ENCODE measurements at places on chromosomes 3 and 15. TPM values are rescaled to one million over a fixed set of nuclear protein-coding genes. Genes with fewer than 3 reads are reported as not detected.

- no peak for DNase-seq
These were observed 106.8 kb downstream of the GABRG3 start for GRCh38 chr15:27077790-27078189.

GOLGA8G gene
- total RNA-seq: not detected

- DNase-seq: no peak
These were observed 213.0 kb upstream of the BHLHE40 start for GRCh38 chr3:4766263-4766662.

DNA sequence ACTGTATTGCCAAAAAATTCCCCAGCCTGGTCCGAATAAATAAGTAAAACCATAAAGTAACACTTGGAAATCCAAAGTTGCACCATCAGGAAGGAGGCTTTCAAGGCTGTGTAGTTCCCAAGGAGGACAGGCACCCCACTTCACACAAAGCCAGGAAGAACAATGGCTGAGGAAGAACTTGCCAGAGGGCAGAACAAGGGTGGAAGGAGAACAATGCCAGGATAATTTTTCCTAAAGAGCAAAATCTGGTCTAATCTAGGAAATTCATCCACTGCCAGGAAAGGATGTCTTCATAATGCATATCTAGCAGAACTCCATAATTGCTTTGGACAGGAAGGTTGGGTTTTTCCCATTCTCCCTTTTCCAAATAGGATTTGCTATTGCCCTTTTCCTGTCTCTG, 15.7 kb upstream of the ARID3B start:
- no peak for DNase-seq

DNA sequence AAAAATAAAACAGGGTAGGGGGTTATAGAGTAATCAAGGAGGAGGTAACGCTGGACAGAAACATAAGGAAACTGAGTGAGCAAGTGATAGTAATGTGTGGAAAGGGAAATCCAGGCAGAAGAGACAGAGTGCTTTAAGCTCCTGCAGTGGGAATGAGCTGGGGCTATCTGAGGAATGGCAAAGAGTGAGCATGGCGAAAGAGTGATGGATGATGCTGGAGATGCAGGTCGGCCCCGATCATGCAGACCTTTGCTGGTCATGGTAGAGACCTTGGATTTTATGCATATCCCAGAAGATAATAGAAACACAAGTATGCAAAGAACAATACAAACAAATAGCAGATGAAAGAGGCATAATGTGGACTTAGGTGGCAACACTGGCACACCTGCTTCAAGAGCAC, 26.0 kb upstream of the ACAP2 start:
- DNase-seq: no peak

GRCh38 chr3:193732827-193733226, 139.8 kb downstream of the OPA1 start:
- DNase-seq: no peak

MAP6D1 gene
- 3.3 TPM for total RNA-seq

- no peak for DNase-seq
These were observed 39.2 kb downstream of the NUP210 start for GRCh38 chr3:13380971-13381370.

MLF1 gene
- total RNA-seq: 29.3 TPM

LRRIQ4 gene
- 0.82 TPM for total RNA-seq

GOLGA8H gene
- total RNA-seq: 0.41 TPM

SOX14 gene
- not detected for total RNA-seq

AMT gene
- total RNA-seq: 1.6 TPM

- DNase-seq: no peak
These were observed 54.8 kb downstream of the ZBTB38 start for GRCh38 chr3:141422961-141423582.

PLSCR4 gene
- 5.7 TPM for total RNA-seq

SHC4 gene
- total RNA-seq: 5.7 TPM

- DNase-seq: no peak
These were observed 1.1 kb downstream of the ATP10A start for GRCh38 chr15:25862071-25862471.

ROPN1 gene
- not detected for total RNA-seq

GRCh38 chr3:43647331-43648166, 25.7 kb upstream of the ANO10 start:
- no peak for DNase-seq

PAQR9 gene
- total RNA-seq: 2.4 TPM

- DNase-seq: no peak
These were observed 5.7 kb downstream of the PLCH1 start for GRCh38 chr3:155739154-155739553.

USP50 gene
- total RNA-seq: 2.9 TPM

DNA sequence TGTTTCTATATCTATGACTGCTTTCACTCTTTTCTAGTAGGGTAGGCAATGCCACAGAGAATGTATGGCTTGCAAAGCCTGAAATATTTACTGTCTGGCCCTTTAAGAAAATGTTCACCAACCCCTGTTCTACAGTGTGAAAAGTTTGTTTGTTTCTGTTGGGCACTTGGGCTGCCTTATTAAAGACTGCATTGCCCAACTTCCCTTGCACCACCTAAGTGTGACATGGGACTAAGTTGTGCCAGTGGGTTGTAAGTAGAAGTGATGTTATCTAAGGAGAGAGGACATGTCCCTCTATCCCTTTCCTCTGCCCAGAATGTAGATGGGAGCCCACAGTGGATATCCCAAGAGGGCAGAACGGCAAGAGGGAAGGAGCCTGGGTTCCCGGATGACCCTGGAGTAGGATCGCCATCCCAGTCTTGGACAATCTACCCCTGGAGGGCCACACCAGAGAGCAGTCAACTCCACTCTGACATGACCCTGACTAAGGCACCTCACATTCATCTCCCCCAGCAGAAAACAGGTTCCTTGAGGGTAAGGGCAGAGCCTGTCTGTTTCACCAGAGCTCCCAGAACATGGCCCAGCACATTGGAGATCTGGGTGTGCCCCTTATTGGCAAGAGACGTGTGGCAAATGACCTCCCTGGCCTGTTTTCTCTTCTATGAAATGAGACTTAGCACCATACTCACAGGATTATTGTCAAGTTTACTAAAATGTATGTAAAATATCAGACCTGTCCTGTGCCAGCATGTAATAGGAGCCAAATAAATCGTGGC, 138.8 kb downstream of the SMAD6 start:
- DNase-seq: no peak

- no peak for DNase-seq
These were observed 152.4 kb downstream of the EBLN2 start for GRCh38 chr3:73213896-73214295.

OR4M2 gene
- not detected for total RNA-seq

- no peak for DNase-seq
These were observed 27.3 kb downstream of the HDC start for GRCh38 chr15:50238255-50238654.

PPP2R3A gene
- total RNA-seq: 36.3 TPM

SNTN gene
- total RNA-seq: not detected

GRCh38 chr3:70982700-70983140, 600.8 kb downstream of the FOXP1 start:
- no peak for DNase-seq

- no peak for DNase-seq
These were observed 1.4 kb upstream of the APPL1 start for GRCh38 chr3:57226176-57226575.

DNA sequence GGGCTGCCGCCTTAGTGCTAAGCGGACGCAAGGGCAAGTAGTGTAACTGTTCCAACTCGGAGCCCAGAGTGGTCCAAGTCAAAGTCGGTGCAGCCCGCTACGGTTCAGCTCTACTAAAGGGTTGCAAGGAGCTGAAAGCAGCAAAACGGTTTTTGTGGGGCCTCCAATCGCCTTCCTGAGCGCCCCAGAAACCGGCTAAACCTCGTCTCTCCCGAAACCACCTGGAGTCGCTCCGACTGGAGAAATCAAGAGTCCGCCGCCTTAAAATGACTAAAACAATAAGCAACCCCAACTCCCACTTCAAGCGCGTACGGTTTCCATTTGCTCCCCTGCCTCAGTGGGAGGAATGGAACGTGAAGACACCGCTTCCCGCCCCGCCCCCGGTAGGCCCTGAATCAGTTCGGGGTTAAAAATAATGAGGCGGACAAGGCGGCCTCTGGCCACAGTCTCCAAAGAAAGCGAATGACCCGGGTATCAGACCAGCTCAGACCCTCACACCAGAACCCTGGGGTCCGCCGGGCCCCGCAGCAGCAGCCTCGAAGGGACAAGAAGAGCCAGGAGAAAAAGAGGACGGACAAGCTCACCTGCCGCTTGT, 401 bp downstream of the SEC11A start:
- DNase-seq: no peak

DNA sequence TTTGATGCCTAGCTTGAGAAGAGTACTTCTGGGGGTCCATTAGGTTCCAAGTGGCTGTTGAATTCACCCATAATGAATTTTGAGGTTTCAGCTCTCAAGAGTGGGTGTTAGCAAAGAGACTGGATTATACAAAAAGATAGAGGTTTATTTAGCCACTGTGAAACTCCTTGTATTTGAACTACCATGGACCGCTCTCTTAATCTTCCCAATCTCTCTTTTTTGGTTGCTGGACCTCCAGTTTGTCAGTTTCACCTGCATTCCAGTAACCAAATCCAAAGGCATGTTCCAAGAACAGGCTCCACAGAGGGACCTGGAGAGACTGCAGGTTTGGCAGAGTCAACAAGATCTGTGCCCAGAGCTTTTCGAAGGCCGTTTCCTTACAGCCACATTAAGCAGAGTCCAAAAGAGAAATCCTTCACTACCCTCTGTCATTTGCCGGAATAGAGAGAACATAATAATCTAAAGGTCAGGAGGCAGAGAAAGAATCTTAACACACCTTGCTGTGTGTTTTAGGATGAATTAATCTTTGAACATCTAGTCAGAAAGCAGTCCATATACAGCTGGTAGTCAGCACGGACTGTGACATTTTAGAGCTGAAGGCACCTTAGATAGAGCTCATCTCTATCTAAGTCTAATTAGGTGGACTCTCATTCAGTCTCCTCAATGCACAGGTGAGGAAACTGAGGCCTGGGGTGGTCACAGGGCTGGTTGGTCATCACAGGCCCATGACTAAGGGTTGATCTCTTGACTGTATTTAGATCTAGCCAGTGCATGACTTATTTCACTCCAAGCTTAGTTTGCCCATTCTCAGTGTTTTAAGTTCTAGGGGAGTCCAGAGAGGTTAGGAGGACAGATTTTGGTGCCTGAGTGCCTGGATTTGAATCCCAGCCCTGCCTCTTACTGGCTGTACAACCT, 1.3 kb downstream of the ABHD2 start:
- DNase-seq: no peak

GRCh38 chr3:190826018-190826417, 36.5 kb downstream of the GMNC start:
- no peak for DNase-seq

SSUH2 gene
- 0.41 TPM for total RNA-seq

STRIT1 gene
- total RNA-seq: 0.82 TPM

GRCh38 chr3:38397320-38397719, 50.7 kb downstream of the XYLB start:
- DNase-seq: no peak

DNA sequence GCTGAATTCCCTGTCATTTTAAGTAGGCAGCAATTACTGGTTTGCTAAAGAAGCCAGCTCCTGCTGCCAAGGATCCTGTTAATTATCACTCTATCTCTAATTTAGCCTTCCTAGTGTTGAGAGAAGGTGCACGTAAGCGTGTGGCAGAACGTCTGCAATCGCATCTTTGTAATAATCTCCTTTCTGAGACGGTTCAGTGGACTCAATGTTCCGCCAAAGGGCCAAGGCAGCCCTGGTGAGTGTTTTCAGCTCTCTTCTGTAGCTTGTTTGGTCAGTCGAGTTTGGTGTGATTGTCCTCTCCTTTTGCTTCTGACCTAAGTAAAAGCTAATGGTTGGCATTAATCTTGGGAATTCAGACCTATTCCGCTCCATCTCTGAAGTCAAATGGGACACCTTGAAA, 24.2 kb downstream of the MITF start:
- no peak for DNase-seq

OGG1 gene
- total RNA-seq: 98.6 TPM

DNA sequence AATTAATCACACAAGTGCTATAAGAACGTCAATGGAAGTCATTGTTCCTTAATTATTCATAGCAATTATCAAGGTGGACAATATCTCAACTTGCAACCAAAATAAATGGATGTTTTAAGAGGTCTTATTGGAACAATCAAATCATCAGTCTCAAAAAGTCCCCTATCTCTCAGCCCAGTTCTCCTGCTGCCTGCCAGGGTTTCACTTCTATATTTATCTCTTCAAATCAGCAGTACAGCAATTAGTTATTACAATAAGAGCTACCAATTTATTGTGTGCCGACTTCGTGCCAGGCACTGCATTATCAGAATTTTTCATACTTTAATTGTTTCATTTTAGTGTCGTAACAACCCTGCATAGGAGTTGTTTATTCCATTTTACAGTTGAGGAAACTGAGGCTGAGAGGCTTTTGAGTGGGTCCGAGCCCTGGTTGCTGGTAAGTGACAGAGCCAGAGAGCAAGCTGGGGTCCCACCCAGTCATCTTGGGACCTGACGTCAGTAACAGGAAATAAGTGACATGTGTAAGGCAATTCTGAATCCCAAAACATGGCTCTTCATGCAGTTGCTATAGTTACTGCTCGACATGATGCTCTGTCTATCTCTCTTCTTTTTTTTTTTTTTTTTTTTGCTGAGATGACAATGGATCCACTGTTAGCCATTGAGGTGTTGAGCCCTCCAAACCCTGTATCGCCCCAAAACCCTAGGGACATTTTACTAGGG, 8.8 kb upstream of the KCTD6 start:
- no peak for DNase-seq

SERPINI1 gene
- total RNA-seq: 85.6 TPM

ERC2 gene
- 77.9 TPM for total RNA-seq

PATL2 gene
- not detected for total RNA-seq

GRCh38 chr3:125154800-125155269, 57.7 kb downstream of the SLC12A8 start:
- DNase-seq: no peak

DNA sequence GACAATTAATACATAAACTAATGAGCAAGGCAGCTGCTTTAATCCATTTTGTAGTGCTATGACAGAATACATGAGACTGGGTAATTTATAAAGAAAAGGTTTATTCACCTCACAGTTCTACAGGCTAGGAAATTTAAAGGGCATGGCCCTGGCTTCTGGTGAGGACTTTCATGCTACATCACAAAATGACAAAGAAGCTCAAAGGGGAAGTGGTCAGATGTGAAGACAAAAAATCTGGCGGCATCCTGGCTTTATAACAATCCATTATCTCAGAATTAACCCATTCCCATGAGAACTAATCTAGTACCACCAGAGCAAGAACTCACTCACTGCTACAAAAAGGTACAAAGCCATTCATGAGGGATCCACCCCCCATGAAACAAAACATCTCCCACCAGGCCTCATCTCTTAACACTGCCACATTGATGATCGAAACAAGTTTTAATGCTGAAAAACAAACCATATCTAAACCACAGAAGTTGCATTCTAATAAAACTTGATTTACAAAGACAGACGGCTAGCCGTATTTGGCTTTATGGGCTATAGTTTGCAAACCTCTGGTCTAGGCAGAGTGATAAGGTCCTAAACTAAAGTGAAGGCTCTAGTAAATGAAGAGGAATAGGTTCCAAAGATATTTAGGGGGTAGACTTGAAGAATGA, 44.2 kb downstream of the GSK3B start:
- DNase-seq: no peak
